ENCODE measurements at places on chromosomes 11 and 22. TPM values are rescaled to one million over a fixed set of nuclear protein-coding genes. Genes with fewer than 3 reads are reported as not detected.

The NAALAD2 gene
- 1.8 TPM for total RNA-seq

The TEX54 gene
- not detected for total RNA-seq

The DNAJB7 gene
- total RNA-seq = not detected

The CCDC89 gene
- 4.1 TPM for total RNA-seq

The ZP1 gene
- 0.36 TPM for total RNA-seq

The GVQW3 gene
- 2.9 TPM for total RNA-seq

The CADM1 gene
- 71.6 TPM for total RNA-seq

The OR9G4 gene
- not detected for total RNA-seq

The MAP6 gene
- 0.72 TPM for total RNA-seq

- no peak for DNase-seq
These were observed 310.1 kb downstream of the CADM1 start for GRCh38 chr11:115193914-115194801.

DNA sequence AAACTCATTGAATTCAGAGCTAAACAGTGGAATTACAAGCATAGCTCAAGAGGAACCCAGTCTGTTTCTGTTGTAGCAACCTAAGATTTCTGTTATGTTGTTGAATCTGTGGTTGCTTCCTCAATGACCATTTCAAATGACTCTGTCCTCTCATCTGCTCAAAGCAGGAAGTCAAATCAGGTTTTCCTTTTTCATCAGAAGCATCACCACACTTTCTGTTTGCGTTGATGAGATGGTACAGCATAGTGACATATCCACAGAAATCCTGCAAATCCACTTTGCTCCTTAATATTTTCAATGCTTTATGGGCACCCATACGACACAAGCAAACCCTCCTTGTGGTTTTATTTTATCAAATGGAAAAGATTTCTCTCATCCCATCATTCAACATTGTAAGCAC lies 12.6 kb upstream of the UCP2 start:
- no peak for DNase-seq

DNA sequence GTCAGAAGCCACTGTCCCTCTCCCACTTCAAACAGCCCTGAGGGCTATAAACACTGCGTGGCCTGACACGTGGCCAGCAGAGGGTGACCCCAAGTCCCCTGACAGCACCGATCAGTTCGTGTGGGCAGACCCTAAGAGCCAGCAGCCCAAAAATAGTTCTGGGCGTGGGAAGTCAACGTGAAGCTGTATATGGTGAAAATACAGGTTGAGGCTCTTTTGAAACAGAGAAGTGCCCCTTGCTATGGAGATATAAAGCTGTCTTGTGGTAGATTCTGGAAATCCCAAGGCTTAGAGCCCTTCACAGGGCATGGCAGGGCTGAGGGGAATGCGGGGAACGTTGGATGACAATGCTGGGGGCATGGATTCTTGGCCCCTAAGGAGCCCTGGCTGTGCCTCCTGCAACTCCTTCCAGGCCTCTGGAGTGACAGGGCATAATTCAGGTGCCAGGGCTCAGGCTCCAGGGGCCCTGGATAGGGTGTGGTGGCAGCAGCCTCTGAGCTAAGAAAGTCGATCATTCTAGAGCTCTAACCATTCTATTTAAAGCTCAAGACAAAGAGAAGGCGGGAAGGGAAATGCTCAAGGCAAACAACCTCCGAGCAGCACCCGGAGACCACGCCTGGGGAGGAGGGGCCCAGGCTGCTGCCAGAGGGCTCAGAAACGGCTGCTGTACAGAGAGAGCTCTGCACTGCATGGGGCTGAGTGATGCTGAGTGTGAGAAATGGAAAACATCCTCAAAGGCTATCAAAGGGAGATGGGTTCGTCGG lies 60.4 kb upstream of the CD5 start:
- no peak for DNase-seq

- no peak for DNase-seq
These were observed 140.8 kb downstream of the CADM1 start for GRCh38 chr11:115363426-115363825.

GRCh38 chr11:27532652-27533325 lies 26.2 kb upstream of the LIN7C start:
- no peak for DNase-seq

DNA sequence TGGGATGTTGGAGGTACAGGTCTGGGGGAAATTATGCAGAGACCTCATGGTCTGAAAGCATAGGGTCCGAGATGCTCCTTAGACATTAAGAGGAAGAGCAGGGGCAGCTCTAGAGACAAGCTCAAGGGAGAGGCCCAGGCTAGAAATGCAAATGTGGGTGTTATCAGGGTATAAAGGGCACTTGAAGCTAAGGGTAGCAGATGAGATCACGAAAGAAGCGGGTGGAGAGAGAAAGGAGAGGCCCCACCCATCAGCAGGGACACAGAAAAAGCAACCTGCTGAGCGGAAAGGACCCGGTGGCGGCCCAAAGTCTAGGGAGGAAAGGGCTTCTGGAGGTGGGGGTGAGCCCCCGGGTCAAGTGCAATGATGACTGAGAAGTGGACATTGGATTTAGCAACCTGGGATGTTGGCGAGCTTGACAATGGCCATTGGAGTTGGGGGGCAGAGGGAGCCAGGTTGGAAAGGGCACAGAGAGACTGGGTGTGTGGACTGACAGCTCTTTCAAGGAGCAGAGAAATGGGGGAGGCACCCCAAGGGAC lies 8.9 kb downstream of the TMPRSS6 start:
- DNase-seq = no peak

DNA sequence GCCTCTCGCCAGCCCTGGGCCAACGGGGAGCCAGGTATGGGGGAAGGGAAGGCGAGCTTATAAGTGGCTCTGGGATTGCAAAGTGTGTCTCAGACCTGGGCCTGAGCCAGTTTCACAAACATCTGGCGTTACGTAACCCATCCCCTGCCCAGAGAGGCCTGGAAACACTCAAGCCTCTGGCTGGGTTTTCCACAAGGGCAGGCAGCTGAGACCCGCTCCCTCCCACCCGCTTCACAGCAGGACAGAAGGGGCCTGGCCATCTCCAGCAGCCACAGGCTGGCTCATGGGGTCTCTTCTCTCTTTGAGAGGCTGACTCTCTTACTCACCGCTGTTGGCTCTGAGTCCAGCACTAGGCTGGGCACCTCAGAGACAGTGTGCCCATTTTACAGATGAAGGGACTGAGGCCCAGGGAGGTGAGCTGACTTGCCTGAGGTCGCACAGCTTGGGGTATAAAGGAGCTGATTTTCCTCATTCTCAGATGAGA lies 44.5 kb downstream of the TRIOBP start:
- peak; percentile 97 for DNase-seq

- DNase-seq = no peak
These were observed 12.8 kb upstream of the EXT2 start for GRCh38 chr11:44082645-44083044.

DNA sequence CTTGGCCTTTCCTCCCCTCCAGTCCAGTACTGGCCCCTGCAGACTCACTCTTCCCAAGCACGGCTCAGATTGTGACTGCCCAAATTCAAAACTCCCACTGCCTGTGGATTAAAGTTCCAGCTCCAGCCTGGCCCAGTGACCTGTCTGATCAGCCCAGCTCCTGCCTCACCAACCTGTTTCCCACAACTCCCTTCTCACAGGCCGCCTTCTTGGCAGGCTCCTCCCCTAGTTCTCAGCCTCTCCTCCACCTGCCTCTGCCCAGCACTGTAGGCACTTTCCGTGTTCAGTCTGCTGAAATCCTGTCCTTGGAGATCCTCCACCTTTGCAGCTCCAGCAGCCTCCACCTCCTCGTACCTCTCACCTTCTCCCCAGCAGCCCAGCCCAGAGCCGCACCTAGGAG lies 68.6 kb downstream of the MICAL2 start:
- DNase-seq = no peak

GRCh38 chr22:45645526-45646414 lies 25.9 kb upstream of the ATXN10 start:
- DNase-seq = peak; percentile 96

GRCh38 chr22:44727148-44727547 lies 25.1 kb downstream of the PRR5 start:
- peak; percentile 29 for DNase-seq

- DNase-seq = no peak
These were observed 45.7 kb upstream of the ANO1 start for GRCh38 chr11:70032470-70032795.

DNA sequence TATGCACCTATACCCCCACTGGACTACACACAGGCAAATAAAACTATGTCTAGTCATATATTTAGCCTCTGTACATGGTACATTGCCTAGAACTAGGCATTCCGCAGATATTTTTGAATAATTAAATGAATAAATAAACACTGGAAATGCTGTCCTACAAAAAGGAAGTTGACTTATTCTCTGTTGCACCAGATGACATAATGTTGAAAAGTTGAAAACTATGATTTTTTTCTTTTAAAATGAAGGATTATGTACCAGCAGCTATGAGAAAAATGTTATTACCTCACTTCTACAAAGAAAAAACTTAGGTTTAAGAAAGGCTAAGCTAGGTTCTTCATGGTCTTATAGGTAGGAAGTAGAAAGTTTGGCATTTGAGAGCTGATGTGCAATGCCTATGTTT lies 856.6 kb downstream of the METTL15 start:
- peak; percentile 13 for DNase-seq

GRCh38 chr11:66333220-66333877 lies 2.9 kb downstream of the RIN1 start:
- DNase-seq = no peak

DNA sequence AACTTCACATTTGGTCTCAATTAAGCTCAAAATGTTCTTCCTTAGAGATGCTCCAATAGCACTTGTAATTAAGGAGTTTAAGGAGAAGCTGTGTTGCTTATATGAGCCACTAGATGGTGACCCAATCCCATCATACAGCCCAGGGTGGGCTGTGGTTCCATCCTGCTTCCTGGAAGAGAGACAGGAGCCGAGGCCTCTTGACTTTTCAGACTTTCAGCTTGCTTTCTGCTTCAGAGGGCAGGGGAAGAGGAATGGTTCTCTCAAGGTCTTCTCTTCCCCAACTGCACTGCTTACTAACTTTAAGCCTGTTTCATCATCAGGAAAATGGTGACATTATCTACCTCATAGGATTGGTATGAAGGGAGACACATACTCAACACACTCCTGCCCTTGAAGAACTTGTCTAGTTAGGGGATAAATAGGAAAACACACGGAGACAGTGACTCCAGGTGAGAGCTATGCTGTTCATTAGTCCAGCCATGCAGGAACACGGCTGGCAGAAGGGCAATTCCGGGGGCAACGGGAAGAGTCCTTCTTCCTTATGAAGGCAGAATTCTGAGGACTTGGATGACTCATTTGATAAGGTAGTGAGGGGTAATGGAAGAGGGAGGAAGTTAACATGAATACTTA lies 20.1 kb downstream of the TMEM218 start:
- DNase-seq = peak; percentile 95

DNA sequence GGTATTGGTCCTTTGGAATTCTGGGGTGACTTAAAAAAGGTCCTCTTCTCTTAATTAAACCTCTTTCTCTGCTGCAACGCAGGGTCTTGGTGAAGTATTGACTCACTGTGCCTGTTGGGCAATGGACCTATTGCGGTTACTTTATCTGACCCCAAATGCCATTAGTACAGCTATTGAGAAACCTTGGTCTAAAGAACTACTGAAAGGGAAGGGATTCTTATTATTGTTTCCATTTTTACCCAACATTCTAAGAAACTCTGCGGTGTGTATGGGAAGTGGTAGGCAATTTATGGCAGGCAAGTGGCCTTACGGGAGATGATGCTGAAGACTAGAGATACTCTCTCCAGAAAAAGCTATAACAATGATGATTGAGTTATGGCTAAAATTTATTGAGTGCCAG lies 12.5 kb downstream of the SLC6A5 start:
- no peak for DNase-seq

DNA sequence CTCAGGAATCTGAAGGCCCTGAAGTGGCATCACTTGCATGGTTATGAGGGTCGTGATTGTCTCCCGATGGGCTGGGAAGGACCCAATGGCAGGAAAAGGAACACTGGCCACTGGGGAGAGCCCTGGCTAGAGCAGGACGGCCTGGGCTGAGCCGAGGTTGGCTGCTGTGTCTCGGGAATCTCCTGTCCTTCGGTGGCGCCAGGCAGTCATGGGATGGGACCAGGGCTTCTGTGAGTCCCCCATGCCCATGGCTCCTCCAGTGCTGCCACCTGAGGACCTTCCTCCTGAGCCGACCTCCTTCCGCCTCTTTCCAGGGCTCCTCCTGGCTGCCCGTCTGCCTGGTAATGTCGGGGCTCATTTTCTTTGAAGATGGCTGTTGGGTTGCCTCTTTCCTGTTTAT lies 1394.0 kb downstream of the BRD1 start:
- DNase-seq = no peak

- no peak for DNase-seq
These were observed 92.8 kb downstream of the ARFGAP2 start for GRCh38 chr11:47083913-47084312.

DNA sequence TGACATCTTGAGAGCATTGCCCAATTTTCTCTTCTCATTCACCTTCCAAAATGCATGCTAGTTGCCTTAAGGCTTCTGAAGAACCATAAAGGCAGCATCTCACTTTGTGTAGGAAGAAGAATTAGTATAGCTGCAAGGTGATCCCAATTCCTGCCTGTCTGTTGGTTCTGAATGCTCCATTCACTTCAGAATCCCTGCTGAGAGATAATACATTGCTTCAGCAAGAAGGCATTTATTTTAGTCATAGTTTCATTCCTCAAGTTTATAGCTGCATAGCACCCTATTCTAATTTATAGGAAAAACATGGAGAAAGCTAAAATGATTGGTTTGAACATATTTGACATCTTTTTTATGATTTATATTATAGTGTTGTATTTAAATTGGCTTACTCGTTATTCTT lies 181.3 kb downstream of the METTL15 start:
- DNase-seq = no peak

- DNase-seq = peak; percentile 64
These were observed 450.0 kb upstream of the CCDC179 start for GRCh38 chr11:23310276-23310675.

DNA sequence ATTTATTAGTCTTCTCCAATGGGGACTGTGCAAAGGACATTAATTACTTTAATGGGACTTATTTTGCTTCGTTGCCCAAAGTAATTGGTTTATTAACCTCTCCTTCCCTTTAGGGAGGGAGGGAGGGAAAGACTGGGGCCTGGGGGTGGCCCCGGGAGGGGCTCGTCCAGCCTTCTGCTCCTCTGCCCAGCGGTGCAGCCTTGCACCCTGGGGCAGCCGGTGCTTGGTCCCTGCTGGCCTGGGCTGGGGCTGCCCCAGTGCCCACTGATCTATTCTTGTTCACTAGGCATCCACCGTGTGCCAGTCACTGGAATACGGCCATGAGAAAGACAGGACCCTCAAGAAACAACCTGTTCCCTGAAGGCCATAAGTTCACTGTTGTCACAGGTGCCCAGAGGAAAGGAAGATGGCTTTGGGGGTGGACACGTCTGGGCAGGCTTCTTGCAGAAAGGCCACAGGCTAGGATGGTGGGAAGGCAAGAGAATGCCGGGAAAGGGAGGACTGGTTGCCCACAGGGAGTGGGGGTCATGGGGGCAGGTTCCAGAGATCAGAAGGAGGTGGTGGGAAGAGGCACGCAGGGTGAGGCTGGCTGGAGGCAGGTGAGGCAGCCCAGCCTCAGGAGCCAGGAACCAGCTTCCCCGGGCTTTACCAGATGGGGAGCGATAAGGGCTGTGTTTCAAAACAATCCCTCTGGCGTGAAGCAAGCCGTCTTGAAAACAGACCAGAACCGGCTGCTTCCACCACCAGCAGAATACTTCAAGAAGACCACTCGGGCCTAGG lies 47.6 kb upstream of the KCNQ1OT1 start:
- DNase-seq = peak; percentile 52

- no peak for DNase-seq
These were observed 822 bp downstream of the RBX1 start for GRCh38 chr22:40951795-40952605.

GRCh38 chr11:91653079-91653754 lies 571.4 kb upstream of the FAT3 start:
- DNase-seq = no peak
